ENCODE measurements at places on chromosomes 6 and 20.

GRCh38 chr6:13709689-13710551 lies 1.7 kb downstream of the RANBP9 start:
- DNase-seq: no peak

GRCh38 chr20:33531047-33531877 lies 41.4 kb downstream of the CBFA2T2 start:
- no peak for DNase-seq

DNA sequence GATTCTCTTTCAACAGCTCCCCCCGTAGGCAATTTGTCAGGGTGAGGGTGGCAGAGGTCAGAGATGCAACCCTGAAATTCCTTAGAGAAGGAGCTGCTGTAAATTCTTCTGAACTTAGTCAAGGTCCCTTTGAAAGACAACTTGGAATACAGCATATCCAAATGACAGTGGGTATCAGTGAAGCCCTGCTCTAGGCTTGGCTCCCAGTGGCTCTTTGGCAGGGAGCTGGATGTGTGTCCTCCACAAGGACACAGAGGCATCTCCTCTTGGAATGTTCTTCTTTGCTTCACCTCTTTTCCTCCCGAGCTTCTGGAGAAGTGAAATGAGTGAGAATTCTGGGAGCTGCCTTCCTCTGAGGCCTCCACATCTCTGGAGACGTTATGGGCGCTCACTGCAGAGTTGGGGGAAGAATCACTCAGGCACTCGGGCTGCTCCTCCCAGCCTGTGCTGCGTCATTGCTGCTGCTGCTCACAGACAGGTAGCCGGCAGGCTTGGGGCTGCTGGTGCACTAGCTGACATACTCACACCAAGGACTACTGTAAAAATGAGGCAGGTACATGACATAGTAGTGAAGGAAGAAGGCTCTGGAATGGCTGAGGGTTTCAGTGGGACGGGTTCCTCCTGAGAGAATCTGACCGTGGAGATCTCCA lies 34.1 kb downstream of the DYNLT1 start:
- DNase-seq: no peak

DNA sequence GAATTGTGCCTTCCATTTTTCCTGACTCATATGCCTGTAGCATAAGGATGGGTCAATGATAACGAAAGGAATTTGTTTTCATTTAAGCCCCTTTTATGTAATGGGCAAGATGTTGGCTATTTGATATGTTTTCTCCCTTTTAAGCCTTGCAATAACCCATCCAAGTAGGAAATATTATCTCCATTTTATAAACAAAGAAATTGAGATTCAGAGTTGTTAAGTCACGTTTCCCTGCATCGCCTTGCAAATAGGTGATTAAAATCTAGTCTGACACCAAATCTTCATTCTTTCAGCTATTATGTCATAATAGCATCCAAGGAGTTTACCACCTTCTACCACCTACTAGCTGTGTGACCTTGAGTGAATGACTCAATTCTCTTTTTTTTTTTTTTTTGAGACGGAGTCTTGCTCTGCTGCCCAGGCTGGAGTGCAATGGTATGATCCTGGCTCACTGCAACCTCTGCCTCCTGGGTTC lies 7.0 kb downstream of the HNF4A start:
- DNase-seq: no peak

GRCh38 chr6:117932001-117932400 lies 24.9 kb downstream of the SLC35F1 start:
- DNase-seq: no peak

- no peak for DNase-seq
Measured at GRCh38 chr20:24938498-24938897, 10.6 kb upstream of the CST7 start.

DNA sequence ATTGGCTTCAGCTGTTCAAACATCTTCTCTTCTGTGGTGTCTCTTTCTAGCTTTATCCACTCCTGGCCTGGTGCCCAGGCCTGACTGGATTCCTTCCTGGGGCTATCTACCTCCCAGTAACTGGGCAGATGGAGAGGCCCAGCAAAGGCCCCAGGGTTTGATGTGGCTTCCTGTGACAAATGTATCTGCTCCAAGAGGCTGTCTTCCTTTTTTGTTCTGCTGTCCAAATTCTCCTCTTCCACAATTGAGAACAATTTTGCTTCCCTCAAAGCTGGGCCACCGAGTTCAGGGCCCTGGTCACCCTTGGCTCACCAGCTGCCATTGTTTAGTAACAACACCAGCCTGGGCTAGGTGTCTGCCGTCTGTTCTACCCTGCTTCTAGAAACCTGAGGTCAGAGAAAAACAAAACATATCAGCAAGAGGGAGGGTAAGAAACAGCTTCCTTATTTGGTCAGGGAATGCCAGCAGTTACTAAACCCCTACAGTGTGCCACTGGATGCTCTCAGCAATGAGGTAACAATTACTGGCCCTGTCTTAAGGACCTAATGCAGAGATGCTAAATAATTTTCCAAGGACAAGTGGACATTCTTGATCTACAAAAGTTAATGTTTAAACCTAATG lies 3.9 kb downstream of the ZFP57 start:
- DNase-seq: no peak

DNA sequence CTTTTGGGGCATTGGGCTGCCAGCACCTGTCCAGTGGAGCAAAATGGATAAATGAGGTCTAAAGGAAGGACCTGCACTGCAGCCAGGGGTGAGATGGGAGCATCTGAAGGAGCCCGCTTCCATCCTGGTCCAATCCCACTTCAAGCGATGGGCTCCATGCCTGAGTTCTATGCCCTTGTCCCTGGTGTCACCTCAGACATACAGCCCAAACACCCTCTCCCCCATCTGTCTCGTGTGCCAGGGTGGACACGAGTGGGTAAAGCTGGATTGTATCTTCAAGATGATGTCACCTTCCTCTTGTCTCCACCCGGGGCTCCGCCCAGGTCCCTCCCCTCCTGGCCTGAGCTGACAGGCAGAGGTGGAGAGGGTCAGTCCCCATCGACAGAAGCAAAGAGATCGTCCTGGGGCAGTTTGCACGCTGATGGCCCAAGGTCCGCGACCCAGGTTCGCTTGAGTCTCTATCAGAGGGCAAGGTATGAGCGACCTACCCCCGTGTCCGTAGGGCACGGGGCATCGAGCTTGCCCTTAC lies 544 bp downstream of the SMIM29 start:
- DNase-seq: no peak

DNA sequence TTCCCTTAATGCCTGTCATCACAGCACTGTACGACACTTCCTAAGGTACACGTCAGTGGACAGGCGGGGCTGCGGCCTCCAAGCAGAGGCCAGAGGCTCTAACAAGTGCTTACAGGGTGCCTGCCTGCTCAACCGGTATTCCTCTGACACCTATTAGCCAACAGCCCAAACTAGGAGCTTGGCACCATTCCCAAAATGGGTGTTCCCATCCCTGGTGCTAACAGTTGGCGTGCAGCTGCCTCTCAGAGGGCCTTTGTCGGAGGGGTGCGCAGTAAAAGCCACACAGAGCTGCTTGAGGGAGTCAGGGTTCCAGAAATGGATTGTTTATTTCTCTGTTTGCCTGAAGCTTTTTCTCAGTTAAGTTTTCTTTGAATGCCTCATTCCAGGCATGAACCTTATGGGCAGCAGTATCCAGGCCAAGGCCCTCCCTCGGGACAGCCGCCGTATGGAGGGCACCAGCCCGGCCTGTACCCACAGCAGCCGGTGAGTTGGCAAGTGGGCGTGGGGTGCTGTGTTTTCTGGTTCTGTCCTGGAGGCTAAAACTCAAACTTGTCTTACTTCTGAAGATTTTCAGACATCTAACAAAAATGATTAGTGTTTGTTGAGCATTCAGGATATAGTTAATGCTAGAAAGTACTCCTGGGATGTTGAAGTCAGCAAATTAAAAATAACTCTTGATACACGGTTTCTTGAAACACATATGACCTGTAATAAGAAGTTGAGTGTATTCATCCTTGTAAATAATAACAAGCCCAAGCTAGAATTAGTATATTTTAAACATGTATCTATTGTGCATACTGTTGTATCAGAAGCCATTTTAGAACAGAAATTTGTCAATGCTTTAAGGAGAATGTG lies 124.7 kb downstream of the TMEM242 start:
- no peak for DNase-seq

DNA sequence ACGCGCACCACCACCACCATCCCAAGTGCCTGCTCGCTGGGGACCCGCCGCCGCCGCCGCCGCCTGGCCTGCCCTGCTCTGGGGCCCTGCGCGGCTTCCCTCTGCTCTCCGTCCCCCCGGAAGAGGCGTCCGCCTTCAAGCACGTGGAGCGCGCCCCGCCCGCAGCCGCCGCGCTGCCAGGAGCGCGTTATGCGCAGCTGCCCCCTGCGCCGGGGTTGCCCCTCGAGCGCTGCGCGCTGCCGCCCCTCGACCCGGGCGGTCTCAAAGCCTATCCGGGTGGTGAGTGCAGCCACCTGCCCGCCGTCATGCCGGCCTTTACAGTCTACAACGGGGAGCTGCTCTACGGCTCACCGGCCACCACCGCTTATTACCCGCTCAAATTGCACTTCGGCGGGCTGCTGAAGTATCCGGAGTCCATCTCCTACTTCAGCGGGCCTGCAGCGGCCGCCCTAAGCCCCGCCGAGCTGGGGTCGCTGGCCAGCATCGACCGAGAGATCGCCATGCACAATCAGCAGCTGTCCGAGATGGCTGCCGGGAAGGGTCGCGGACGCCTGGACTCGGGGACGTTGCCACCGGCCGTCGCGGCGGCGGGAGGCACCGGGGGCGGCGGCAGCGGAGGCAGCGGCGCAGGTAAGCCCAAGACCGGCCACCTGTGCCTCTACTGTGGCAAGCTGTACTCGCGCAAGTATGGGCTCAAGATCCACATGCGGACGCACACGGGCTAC lies 7.2 kb downstream of the PRDM13 start:
- no peak for DNase-seq

GRCh38 chr6:15378272-15378671 lies 132.4 kb downstream of the JARID2 start:
- DNase-seq: no peak

GRCh38 chr6:91816335-91816734 lies 1229.5 kb upstream of the MAP3K7 start:
- DNase-seq: no peak

DNA sequence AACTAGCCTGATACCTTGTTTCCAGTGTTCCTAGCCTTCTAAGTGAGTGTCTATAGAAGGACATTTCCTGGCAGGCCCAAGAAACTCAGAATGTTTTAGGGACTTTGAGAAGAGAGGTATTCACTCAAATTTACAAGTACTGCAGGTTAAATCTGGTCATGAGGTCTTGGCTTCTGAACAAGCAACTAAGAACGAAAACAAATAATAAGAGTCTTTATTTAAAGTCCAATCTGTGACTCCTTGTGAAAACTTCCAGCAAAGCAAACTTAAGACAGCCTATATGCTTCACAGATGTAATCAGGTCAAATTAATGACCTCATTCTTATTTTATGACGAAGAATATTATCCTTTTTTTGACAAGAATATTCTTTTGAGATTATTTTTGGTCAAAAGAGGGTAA lies 79.4 kb upstream of the PRSS16 start:
- DNase-seq: no peak

DNA sequence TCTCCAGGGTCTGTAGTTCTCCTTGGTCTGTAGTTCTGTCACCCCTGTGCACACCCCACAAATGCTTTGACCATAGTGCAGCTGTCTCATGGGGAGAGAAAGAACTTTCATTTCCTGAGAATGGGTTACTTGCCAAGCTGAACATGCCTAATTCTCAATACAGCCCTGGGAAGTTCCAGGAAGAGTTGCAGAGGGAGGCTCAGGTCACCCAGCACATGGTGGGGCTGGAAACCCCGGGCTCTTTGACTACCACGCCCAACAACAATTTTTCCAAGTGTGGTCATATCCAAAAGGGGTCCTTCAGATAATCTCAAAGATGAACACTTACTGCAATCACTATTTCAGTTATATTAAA lies 2.2 kb upstream of the PTPRA start:
- no peak for DNase-seq

GRCh38 chr6:39076623-39077535 lies 28.3 kb downstream of the GLP1R start:
- DNase-seq: no peak

GRCh38 chr6:73525546-73526330 lies 4.9 kb upstream of the EEF1A1 start:
- no peak for DNase-seq

DNA sequence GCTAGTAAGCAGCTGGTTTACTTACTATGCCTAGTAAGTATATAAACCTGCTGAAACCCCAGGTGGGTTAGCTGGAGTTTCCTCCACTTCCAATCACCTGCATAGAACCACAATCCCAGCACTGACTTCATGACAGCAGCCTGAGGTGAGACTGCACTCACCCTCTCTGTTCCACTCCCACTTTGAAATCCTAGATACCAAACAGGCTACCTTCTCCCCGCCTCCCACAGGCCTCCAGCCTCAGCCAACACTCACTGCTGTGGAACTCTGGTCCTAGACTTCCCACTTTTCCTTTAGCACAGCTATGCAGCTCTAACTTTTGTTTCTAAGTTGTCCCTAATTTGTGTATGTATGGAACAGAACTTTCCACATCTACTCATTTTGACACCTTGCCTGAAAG lies 149.7 kb upstream of the ARID1B start:
- no peak for DNase-seq

DNA sequence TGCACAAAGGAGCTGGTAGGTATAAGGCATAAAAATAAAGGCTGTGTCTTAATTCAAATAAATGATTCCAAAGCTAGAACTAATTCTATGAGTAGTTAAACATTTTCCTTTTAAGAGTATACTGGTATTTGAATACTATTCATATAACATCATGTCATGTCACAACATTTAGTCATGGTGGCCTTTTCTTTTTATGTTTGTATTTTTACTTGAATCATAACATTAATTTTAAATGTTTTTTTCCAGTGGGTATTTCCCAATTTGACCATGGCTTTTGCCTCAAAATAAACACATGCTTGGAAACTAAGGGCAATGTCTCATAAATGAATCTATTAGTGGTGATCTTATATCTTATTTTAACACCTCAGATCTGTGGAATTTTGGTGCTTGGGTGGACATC lies 177.1 kb downstream of the CD109 start:
- no peak for DNase-seq

GRCh38 chr6:55492259-55492658 lies 86.7 kb downstream of the HMGCLL1 start:
- DNase-seq: no peak

- DNase-seq: no peak
Measured at GRCh38 chr6:105862936-105863607, 223.1 kb upstream of the PRDM1 start.

Measured in esophagus squamous epithelium (tissue), 5 donors.